ENCODE measurements at places on chromosomes 4 and X.

DNA sequence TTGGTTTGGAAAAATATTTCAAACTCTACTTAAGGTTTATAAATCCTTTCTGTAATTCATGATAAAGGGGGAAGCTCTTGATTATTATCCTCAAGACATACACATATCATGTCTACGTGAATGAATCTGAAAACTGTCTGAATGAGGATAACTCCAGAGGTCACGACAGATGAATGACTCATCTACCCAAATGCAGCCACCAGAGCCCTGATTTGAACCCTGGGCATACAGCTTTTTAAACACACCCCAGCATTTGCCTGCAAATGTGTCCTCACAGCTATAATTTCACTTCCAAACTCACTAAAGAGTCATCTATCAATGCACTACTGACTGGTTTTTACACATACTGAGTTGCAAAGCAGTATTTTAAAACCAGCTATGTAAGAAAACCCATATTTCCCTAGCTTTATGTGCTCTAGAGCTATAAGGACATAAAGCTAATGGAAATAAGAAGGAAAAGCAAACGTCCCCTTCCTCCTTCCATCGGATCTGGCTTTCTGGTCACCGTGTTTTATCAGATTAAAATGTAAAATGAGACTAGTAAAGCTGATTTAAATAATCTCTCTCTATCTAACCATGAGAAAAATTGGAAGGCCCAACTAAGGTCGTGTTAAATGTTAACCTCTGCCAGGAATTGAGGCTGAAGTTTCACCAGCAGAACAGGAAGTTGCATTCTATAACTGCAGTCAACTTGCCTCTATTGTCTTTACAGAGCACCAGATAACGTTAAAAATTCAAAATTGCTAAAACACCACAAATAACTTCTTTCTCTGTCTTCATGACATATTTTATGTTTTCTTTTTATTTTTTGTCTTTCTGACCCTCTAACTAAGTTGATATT is 63.1 kb upstream of the SPP1 start:
- no peaks in the 10 kb centered on the region for H3K27me3 ChIP-seq
- no peak overlapping the region for H3K27ac ChIP-seq
- peaks cover 25% of the 10 kb centered on the region for H3K4me1 ChIP-seq
- H3K36me3 ChIP-seq: no peaks in the 10 kb centered on the region
- no peak overlapping the region for H3K4me3 ChIP-seq
- no peak for DNase-seq

GRCh38 chr4:154683956-154684681 is 59.7 kb upstream of the LRAT start:
- H3K4me3 ChIP-seq: no peak overlapping the region
- H3K27me3 ChIP-seq: no peaks in the 10 kb centered on the region
- no peak overlapping the region for H3K27ac ChIP-seq

GRCh38 chr4:107155366-107155765 is 119.3 kb upstream of the DKK2 start:
- DNase-seq: no peak
- no peaks in the 10 kb centered on the region for H3K4me1 ChIP-seq
- H3K36me3 ChIP-seq: no peaks in the 10 kb centered on the region
- no peak overlapping the region for H3K27ac ChIP-seq

DNA sequence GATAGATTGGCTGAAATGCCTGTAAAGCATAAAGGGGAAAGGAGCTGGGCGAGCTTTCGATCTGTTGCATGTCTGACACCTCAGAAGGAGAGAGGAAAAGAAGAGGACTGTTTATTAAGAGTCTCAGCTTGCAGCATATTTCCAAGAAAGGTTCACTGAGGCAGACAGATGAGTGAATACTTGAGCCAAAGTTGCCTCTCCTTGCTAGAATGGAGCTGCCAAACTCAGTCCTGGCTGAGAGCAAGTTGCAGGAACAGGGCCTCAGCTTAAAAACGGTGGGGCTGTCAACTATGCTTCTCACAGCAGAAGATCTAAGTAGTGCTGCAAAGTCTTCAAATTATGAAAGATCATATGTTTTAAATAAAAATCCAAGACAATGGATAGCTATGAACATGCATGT is 707.5 kb downstream of the PCDH7 start:
- no peaks in the 10 kb centered on the region for H3K36me3 ChIP-seq
- no peaks in the 10 kb centered on the region for H3K27me3 ChIP-seq
- no peak overlapping the region for H3K4me3 ChIP-seq
- DNase-seq: no peak
- H3K27ac ChIP-seq: no peak overlapping the region
- no peaks in the 10 kb centered on the region for H3K4me1 ChIP-seq

GRCh38 chrX:17441965-17442364 is 67.0 kb downstream of the NHS start:
- no peak overlapping the region for H3K27ac ChIP-seq
- DNase-seq: no peak
- H3K4me1 ChIP-seq: peaks cover 5% of the 10 kb centered on the region

DNA sequence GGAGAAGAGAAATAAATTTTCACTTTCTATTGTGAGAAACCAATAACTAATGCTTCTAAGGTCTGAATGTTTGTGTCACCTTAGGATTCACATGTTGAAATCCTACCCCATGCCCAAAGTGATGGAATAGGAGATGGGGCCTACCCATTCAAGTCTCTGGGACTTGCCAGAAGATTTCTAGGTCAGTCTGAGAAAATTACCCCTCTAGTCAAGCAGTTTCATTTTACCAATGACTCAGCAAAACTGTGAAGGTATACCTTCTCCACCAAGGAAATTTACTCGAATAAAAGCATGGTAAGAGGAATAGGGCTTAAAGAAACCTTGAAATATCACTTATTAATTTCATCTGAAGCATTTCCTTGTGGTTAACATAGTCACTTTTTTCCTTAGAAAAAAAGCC is 23.5 kb upstream of the PAPSS1 start:
- peaks cover 21% of the 10 kb centered on the region for H3K4me1 ChIP-seq
- DNase-seq: no peak
- no peaks in the 10 kb centered on the region for H3K36me3 ChIP-seq
- no peak overlapping the region for H3K4me3 ChIP-seq
- H3K27me3 ChIP-seq: no peaks in the 10 kb centered on the region

GRCh38 chr4:134668237-134668636 is 466.6 kb upstream of the PABPC4L start:
- no peak overlapping the region for H3K4me3 ChIP-seq
- no peaks in the 10 kb centered on the region for H3K27me3 ChIP-seq
- peak overlapping the region; percentile 39 for H3K27ac ChIP-seq
- H3K4me1 ChIP-seq: peaks cover 15% of the 10 kb centered on the region
- peak; percentile 53 for DNase-seq
- no peaks in the 10 kb centered on the region for H3K36me3 ChIP-seq

- no peaks in the 10 kb centered on the region for H3K36me3 ChIP-seq
- H3K27me3 ChIP-seq: no peaks in the 10 kb centered on the region
- no peak overlapping the region for H3K27ac ChIP-seq
- H3K4me1 ChIP-seq: peaks cover 15% of the 10 kb centered on the region
- H3K4me3 ChIP-seq: no peak overlapping the region
Measured at GRCh38 chr4:112287258-112287989, 1.7 kb upstream of the TIFA start.

DNA sequence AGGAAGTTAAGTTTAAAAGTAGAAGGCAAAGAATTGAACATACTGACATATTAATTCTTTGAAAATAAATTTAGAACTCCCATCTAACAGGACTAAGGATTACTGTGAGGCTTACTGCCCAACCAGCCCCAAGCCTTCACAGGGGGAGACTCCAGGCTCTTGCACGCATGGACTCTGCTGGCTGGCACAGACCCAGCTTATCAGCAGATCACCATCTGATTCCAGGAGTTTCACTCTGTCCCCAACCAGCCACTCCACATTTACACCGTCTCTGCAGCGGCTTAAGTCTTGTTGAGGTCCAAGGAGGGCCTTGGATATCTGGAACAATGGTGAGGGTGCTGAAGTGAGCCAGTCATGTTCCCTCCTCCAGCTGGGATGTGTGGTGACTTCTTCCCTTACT is 16.4 kb upstream of the OTUD4 start:
- no peak for DNase-seq
- H3K36me3 ChIP-seq: no peaks in the 10 kb centered on the region
- peaks cover 7% of the 10 kb centered on the region for H3K4me1 ChIP-seq
- no peaks in the 10 kb centered on the region for H3K27me3 ChIP-seq

- H3K36me3 ChIP-seq: no peaks in the 10 kb centered on the region
- DNase-seq: no peak
- H3K4me1 ChIP-seq: no peaks in the 10 kb centered on the region
- H3K27ac ChIP-seq: no peak overlapping the region
Measured at GRCh38 chr4:138329506-138330070, 87.4 kb upstream of the SLC7A11 start.

DNA sequence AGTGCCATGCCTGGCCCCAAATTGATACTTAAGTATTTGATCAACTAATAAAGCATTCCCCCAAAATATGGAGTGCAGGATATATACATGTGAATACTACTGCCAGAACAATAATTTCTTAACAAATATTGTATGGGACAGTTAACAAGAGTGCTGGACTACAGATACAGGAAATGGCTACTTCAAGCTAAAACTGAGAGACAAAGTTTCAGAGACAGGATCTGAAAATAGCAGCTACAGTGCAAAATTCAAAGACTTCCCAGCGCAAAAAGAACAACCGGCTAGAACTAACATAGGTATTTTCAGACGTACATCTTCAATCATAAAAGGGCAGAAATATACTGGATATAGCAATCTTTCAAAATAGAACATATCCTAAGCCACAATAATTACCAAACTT is 6.3 kb downstream of the ATRX start:
- no peak overlapping the region for H3K27ac ChIP-seq
- peaks cover 12% of the 10 kb centered on the region for H3K4me1 ChIP-seq
- H3K27me3 ChIP-seq: no peaks in the 10 kb centered on the region
- H3K36me3 ChIP-seq: no peaks in the 10 kb centered on the region

DNA sequence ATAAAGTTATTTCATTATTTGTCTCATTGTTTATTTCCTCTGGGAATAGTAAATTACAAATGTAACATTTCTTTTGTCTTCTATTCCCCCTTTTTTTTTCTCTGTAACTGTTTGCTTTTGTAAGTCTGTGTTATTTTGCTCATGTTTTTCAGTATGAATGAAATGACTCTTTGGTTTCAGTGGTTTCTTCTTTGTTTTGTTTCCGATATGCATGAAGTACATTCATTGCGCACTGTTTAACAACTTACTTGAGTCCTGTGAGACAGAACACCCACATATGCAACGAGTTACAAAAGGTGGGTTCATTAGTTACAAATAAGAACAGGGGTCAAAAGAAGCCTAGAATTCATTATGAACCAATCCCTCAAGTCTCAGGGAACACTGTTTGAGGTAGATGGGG is 175.0 kb upstream of the UGT8 start:
- no peaks in the 10 kb centered on the region for H3K4me1 ChIP-seq
- H3K27ac ChIP-seq: no peak overlapping the region
- no peak for DNase-seq
- H3K27me3 ChIP-seq: no peaks in the 10 kb centered on the region
- H3K4me3 ChIP-seq: no peak overlapping the region

DNA sequence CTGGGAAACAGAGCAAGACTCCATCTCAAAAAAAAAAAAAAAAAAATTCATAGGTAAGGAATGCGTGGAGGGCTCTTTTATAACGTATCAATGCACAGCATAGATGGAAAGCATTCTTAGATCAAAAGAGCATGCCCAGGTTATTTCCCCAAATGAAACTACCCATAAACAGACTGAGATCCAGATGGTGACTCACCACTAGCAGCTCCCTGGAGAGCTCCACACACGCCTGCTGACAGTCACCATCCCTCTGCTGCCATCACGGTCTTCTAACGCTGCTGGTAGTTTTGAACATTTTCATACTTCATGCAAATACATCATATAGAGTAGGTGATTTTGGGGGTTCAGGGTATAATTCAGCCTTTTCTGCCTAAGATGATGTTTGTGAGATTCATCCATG is 136.9 kb downstream of the ASMT start:
- peaks cover 74% of the 10 kb centered on the region for H3K27me3 ChIP-seq
- no peak overlapping the region for H3K27ac ChIP-seq
- no peaks in the 10 kb centered on the region for H3K36me3 ChIP-seq

DNA sequence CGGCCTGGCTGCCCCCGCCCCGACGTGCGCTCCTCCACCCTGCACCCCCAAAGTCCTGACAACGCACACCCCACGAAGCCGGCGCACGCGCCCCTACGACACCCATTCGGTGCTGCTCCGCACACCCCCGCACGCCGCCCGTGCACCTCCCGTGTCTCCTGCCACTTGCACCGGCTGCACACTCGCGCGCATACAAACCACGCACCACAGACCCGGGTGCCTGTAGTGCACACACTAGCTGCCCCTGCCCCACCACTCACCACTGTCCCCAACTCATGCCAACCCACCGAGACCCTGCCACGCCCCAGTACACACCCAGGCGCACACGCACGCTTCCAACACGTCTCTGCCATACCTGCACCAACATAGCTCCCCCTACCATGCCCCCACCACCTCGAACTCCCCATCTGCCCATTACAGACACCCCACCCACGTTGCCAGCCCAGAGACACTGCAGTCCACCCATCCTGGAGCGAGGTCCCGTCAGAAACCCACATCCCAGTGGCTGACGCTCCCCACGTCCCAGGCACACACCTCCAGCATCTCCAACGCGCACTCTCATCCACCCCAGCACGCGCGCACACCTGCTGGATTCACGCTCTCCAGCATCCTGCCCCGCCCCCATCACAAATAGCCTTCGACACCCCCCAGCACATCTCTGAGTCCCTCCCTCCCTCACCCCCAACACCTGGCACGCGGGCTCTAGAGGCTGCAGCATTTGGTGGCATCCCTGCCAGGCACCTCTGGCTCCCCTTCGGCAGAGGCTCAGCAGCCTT is 4.2 kb upstream of the DUSP9 start:
- no peak for DNase-seq
- peaks cover 22% of the 10 kb centered on the region for H3K27me3 ChIP-seq
- peaks cover 9% of the 10 kb centered on the region for H3K4me1 ChIP-seq
- no peak overlapping the region for H3K27ac ChIP-seq

GRCh38 chrX:103552236-103552635 is 32.9 kb upstream of the RAB40A start:
- no peak overlapping the region for H3K27ac ChIP-seq
- DNase-seq: no peak
- H3K27me3 ChIP-seq: no peaks in the 10 kb centered on the region
- peaks cover 6% of the 10 kb centered on the region for H3K4me1 ChIP-seq
- H3K36me3 ChIP-seq: no peaks in the 10 kb centered on the region

DNA sequence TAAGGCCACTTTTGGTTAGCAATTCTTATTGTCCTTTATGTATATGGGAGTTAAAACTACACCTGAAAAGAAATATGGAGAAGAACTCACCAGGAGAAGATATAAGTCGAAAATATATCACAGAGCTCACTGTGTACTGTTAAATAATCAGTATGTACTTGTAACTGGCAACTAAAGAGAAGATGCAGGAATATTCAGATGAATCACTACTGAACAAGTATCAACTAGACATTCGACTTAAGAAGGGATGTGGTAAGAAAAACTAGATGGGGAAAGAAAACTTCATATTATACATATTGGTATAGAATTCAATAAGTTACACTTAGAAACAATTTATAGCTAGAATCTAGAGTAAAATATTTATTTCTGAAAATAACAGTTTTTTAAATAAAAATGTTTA is 230.0 kb downstream of the CAMK2D start:
- no peaks in the 10 kb centered on the region for H3K4me1 ChIP-seq
- no peak overlapping the region for H3K4me3 ChIP-seq
- no peak overlapping the region for H3K27ac ChIP-seq
- H3K27me3 ChIP-seq: no peaks in the 10 kb centered on the region
- no peak for DNase-seq

GRCh38 chr4:145041378-145041777 is 56.6 kb downstream of the ANAPC10 start:
- H3K36me3 ChIP-seq: no peaks in the 10 kb centered on the region
- DNase-seq: no peak
- H3K4me1 ChIP-seq: no peaks in the 10 kb centered on the region
- H3K4me3 ChIP-seq: no peak overlapping the region
- no peaks in the 10 kb centered on the region for H3K27me3 ChIP-seq
- H3K27ac ChIP-seq: no peak overlapping the region

GRCh38 chrX:1598021-1598875 is 6.8 kb downstream of the AKAP17A start:
- no peak for DNase-seq
- H3K27ac ChIP-seq: no peak overlapping the region
- H3K36me3 ChIP-seq: peaks cover 5% of the 10 kb centered on the region
- no peaks in the 10 kb centered on the region for H3K27me3 ChIP-seq
- H3K4me3 ChIP-seq: no peak overlapping the region

Measured in PC-9 (cell line).